Activated naive CD8-positive, alpha-beta T cell treated with anti-CD3 and anti-CD28 coated beads, Interleukin-2, amount 50 U/mL, for 16 hours (primary cell): ENCODE measurements at places on chromosomes 6 and 20.

GRCh38 chr6:54135665-54136369, 24.6 kb downstream of the MLIP start:
- DNase-seq = no peak

DNA sequence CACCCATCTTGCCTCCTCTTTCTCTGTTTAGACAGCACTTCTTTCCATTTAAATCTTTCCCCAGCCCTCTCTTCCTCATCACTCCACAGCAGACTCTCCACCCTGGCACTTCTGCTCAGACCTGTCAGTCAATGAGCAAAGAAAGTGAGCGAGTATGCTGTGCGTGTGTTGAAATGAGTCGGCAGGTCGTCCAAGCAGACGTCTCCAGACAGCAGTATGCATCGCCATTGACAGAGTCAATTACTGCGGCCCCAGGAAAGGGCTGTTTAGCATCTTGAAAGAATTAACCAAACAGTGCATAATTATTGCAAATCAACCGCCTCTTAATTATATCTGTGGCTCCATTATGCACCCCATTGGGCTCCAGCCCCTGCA, 54.8 kb upstream of the KCNG1 start:
- DNase-seq = no peak

- no peak for DNase-seq
Measured at GRCh38 chr6:163688739-163689362, 274.3 kb downstream of the QKI start.

DNA sequence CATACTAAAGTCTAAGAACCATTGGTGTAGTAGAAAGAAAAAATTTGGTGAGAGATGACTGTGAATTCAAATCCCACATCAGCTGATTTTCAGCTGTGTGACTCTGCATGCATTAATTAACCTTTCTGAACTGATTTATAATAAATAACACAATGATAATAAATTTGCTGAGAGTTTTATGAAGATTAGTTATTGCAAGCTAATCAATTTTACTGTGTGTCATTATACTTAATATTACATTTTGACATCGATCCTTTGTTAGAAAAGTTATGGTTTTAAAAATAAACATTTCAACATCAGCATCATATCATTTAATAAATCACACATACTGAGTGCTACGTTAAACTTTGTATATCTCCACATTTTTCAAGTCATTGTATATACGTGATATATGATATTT, 599.7 kb upstream of the MMS22L start:
- no peak for DNase-seq

GRCh38 chr20:5586720-5587119, 163.5 kb upstream of the SHLD1 start:
- DNase-seq = no peak

- no peak for DNase-seq
Measured at GRCh38 chr6:87671555-87672029, 30.4 kb downstream of the AKIRIN2 start.

DNA sequence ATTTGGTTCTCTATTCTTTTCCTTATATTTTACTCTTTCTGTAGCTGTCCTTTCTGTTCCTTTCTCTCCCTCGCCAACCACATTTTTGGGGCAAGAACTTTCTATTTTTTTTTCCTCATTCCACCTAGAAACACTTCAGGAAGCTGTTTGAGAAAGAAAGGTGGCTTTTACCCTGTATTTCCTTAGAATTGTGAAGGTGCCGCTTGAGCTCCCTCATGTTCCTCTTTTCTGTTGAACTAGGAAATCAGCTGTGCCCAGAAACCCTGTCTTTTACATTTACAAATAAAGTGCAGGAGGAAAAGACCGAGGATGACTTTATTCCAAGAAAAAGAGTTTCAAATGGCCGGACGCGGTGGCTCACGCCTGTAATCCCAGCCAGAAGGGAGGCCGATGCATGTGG, 38.2 kb downstream of the OR2B2 start:
- no peak for DNase-seq

DNA sequence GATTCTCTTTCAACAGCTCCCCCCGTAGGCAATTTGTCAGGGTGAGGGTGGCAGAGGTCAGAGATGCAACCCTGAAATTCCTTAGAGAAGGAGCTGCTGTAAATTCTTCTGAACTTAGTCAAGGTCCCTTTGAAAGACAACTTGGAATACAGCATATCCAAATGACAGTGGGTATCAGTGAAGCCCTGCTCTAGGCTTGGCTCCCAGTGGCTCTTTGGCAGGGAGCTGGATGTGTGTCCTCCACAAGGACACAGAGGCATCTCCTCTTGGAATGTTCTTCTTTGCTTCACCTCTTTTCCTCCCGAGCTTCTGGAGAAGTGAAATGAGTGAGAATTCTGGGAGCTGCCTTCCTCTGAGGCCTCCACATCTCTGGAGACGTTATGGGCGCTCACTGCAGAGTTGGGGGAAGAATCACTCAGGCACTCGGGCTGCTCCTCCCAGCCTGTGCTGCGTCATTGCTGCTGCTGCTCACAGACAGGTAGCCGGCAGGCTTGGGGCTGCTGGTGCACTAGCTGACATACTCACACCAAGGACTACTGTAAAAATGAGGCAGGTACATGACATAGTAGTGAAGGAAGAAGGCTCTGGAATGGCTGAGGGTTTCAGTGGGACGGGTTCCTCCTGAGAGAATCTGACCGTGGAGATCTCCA, 34.1 kb downstream of the DYNLT1 start:
- DNase-seq = no peak
